ENCODE measurements at places on chromosomes 16 and 17.

GRCh38 chr16:85681255-85681654, 7.5 kb downstream of the GINS2 start:
- DNase-seq: peak; percentile 83

DNA sequence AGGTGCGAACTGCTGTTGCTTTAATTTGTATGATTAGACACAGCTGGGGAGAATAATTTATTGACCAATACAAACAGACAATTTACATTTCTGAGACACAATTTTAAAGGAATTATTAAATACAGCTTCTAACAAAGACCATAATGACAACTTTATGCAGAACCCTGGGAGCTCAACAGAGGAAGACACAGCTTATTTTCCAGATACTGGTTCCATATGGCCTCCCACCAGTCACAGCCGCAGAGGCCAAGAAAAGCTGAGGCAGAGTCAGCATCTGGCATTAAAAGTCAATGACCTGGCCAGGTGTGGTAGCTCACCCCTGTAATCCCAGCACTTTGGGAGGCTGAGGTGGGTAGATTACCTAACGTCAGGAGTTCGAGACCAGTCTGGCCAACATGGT, 66.1 kb upstream of the BCAR1 start:
- DNase-seq: no peak

- no peak for DNase-seq
Observed at GRCh38 chr16:81693041-81693743, 85.9 kb upstream of the PLCG2 start.

DNA sequence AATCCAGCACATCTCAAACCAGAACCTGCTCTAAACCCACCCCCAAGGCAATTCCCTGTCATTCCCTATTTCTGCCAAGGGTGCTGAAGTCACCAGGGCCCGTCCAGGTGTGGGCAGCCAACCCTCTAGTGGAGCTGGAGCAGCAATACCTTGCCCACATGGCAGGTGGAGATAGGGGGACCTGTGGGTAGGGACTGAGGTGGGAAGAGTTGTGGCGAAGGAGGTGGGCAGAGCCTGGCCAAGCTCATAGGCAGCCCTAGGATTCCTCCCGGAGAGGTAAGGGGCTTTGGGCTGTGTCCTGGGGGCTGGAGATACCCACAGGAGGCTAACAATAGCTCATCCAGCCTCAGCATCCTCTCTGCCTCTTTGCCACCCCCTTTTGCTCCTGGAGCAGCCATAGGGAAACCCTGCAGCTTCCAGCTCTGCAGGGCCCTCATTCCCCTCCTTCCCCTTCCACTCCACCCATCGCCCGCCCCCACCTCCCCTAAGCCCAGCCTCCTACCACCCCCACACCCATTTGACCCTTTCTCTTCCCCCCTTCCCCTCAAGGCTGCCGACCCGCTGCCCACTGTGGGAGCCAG, 30.4 kb upstream of the CRHR1 start:
- DNase-seq: no peak

DNA sequence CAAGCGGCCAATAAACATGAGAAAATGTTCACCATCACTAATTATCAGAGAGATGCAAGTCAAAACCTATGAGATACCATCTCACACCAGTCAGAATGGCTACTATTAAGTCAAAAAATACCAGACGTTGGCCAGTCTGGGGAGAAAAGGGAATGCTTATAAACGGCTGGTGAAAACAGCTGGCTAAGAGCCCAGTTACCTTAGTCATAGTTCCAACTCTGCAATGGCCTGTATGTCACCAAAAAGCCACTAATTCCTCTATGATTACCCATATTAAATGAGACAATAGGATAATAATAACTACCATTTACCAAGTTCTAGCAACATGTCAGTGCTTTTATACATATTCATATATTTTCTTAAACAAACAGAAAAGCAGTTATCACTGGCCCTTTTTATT, 42.9 kb upstream of the CDRT4 start:
- DNase-seq: no peak

DNA sequence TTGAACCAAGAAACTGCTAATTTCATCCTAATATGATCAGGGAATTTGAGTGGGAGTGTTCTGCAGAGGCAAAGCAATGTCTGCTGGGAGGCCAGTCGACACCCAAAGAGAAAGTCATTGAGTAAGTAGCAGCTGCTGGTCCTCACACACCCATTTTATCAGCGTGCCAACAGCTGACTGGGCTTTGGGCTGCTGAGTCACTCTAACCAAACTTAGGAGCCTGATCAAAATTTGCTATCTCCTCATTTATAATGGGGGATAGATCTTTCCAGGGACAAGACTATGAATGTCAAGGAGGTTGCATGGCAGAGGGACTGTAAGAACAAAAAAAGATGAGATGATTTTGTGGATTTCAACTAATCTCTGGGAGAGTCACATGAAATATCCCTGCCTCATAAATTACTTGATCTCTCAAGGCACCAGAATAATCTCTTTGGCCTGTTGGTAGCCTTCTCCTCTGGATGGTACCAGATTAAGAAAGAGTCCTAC, 32.9 kb downstream of the CPSF4L start:
- peak; percentile 26 for DNase-seq

GRCh38 chr17:36095992-36096391, 6.0 kb upstream of the CCL3 start:
- DNase-seq: no peak

DNA sequence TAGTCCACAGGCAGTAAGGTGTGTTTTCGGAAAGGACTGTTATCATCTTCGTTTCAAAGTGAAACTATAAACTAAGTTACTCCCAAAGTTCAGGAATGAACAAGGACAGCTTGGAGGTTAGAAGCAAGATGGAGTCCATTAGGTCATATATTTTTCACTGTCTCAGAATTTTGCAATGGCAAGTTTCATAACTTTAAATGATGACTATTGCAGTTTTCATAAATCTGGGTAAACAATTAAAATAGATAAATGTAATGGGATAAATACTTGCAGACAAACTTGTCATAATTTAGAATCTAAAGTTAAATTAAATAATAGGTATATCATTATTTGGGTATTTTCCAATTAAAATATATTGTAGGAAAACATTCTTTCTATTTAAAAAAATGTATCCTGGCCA, 14.7 kb upstream of the TRIM25 start:
- DNase-seq: no peak

DNA sequence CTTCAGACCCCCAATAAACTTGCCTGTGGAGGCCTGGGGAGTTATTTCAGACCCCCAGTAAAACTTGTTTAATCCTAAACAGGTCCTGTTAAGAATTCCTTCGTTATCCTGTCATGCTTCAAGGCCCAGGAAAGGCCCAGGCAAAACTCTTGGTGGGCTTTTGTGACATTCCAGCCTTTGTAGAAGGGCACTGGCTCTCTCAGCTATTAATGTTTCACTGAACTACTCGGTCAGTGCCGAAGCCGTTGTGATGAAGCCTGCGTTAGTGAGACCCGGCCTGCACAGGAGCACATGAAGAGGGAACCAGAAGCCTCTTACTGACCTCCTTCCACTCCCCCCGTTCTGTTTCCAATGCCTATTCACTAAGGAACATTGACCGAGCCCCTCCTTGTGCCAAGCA, 47.4 kb upstream of the PLCG2 start:
- no peak for DNase-seq

DNA sequence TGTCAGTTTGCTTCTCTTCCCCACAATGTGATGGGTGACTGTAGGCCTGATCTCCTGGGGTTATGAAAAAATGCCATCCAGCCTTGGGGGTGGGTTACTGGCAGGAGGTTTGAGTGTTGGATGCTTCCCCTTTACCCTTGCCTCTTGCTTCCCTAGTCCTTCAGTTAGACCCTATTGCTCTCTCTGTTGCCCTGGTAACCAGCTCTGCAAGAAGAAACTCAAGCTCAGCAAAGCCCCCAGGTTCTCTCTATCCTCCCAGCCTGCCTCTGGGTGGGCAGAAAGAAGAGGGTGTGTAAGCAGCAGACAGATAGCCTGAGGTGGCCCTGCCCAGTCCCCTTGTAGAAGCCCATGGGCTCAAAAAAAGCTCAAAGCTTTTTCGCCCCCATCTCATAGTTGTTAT, 2.8 kb upstream of the RAPGEFL1 start:
- DNase-seq: no peak

- DNase-seq: no peak
Observed at GRCh38 chr17:18928628-18929125, 23.3 kb upstream of the SLC5A10 start.

GRCh38 chr17:54307351-54307750, 484.6 kb downstream of the KIF2B start:
- no peak for DNase-seq

- peak; percentile 62 for DNase-seq
Observed at GRCh38 chr17:71472809-71473789, 647.7 kb upstream of the SOX9 start.

DNA sequence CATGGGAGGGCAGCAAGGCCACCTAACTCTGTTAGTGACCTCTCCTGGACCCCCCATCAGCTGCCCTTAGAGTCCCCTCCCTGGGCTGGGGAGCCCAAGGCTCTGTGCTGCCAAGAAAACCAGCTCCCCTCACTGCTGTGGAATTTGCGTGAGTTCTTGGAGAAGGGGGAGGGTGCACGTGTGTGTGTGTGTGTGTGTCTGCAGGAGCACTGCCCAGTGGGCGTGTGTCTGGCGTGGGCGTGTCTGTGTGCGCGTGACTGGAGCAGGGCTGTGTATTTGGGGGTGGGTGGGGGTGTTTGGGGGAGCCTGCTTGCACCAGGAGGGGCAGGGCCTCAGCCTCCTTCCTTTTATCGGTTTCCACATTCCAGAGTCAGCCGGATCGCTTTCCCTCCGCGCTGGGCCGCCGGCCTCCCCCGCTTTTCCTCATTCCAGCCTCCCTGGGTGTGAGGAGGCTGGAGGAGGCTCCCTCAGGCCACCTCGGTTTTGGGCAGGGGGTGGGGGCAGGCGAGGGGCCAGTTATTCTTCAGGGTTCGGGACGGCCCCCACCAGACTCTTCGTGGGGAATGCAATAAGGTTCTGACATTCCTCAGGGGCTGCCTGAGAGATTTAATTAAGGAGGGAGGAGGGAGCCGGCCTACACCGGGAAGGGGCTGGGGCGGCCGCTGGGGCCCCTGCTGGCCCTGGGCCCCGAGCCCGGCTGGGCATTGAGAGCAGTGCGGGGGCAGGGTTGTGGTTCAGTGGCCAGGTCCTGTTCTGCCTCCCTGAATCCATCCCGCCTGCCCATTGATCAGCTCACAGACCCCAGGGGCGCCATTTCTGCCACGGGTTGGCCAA, 2.5 kb downstream of the VASN start:
- DNase-seq: no peak

- DNase-seq: peak; percentile 57
Observed at GRCh38 chr16:49183911-49184310, 97.7 kb downstream of the CBLN1 start.

DNA sequence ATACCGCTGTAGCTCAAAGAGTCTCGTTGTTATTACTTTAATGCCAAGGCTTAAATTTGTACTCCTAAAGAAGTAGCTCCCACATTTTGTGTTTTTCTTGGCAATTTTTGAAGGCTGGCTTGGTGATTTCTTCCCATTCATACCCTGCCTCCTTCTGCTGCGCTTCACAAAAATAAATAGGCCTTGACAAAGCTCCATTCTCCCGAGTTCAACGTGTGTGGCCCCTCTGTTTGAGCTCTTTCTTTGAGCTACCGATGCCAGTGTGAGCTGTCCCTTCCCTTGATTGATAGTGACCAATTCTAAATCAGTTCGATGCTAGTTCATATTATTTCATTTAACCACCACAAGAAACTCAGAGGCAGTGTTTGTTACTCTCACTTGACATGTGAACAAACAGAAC, 96.8 kb downstream of the MAP2K6 start:
- no peak for DNase-seq

GRCh38 chr16:50584033-50584722, 36.0 kb downstream of the NKD1 start:
- DNase-seq: no peak

- no peak for DNase-seq
Observed at GRCh38 chr17:74340470-74341023, 14.5 kb downstream of the KIF19 start.

- no peak for DNase-seq
Observed at GRCh38 chr17:31680126-31680525, 178.9 kb downstream of the COPRS start.

DNA sequence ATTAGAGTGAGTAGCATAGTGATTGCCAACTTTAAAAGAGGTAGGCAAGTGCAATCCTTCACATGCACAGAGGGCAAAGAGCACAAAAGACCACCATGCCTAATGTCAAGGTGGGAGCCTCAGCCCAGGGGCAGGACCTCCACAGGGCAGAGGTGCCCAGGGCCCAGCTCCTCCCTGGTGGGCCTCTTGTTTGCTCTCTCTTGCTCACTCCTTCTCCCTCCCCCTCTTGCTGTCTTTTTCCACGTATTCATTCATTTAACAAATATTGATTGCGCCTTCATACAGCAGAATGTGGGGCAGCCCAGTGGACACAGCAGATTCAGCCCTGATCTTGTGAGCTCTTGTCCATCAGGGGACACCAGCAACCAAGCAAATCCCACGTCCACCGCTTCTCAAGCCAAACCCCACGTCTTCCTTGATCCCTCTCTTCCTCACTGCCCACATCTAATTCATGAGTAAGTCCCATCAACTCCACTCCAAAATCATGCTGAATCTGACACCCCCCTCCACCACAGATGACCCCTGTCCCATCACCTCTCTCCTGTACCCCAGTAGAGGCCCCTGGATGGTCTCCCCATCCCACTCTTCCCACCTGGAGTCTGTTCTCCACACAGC, 44.1 kb upstream of the RPL38 start:
- DNase-seq: no peak

DNA sequence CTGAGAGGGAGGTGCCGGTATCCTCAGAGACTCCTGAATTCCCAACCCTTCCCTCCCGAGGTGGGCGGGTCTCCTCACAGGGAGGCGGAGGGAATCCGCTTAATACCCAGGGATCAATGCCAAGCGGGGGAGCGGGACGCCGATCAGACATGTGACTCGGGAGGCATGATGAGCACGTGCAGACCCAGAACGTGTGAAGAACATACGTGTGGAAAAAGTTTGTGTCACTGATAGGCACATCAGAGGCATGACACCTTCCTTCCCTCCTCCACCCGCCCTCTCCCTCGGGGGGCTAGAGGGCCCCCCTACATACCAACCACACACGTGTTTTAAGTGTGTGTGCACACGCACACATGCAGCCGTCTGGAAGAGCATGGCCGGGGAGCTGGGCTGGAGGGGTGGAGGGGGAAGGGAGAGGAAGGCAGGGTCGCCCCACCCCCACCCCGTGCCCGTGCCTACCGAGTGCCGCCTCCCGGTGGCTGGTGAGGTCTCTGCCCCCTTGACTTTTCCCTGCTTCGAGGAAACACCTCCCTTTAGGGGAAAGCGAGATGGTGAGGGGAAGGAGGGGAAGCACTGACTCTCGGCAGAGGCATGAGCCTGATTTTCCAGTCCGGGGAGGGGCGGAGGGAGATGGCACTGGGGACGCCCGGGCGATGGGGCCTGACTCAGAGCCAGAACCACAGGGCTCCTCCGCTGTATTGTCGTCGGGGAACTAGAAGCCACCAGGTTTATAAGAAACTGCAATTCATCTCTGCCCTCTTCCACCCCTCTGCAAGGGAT, 12.1 kb upstream of the TBX21 start:
- no peak for DNase-seq

- DNase-seq: no peak
Observed at GRCh38 chr17:1299552-1300370, 20.3 kb downstream of the TRARG1 start.

- no peak for DNase-seq
Observed at GRCh38 chr17:20189302-20189701, 180.1 kb downstream of the SPECC1 start.

- DNase-seq: no peak
Observed at GRCh38 chr17:29733166-29733565, 110.5 kb upstream of the CORO6 start.

Data from NCI-H510A (cell line).